ENCODE measurements at places on chromosomes 12 and 14.

DNA sequence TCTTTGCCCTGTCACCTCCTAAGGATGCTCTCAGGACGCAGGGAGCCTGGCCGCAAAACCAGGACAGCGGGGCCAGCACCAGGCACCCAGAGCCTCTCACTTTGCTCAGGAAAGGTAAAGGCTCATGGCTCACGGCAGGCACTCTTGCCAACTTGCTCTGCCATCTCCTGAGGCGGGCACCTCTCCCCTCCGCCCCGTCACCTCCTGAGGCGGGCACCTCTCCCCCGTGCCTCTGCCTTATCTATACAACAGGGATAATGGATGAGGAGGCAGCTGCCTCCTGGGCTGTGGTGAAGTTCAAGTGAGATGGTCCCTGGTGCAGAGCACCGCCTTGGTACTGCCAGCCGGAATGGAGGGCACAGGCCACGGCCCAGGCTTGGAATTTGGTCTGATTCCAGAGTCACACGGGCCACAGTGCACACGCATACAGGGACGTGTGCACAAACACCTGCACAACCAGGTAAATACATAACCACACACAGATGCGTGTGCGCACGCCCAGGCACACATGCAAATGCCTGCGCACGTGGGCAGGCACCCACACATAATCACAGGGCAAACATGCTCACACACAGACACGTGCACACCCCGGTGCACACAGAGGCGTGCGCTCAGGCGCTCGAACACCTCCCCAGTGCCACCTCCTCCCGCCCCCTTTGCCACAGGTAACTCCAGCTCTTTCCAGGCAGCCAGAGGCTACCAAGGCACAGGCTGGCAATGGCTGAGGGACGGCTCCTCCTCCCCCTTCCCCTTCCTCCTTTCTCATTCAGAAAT is 11.6 kb downstream of the DEGS2 start:
- no peak for DNase-seq

GRCh38 chr14:67559639-67560038 is 26.5 kb downstream of the PLEKHH1 start:
- DNase-seq, result no peak

- DNase-seq, result no peak
Measured at GRCh38 chr14:103737432-103738045, 21.9 kb downstream of the ZFYVE21 start.

GRCh38 chr12:45944771-45945170 is 45.6 kb downstream of the SCAF11 start:
- DNase-seq, result no peak

GRCh38 chr12:22121224-22121623 is 75.2 kb downstream of the CMAS start:
- DNase-seq, result no peak

DNA sequence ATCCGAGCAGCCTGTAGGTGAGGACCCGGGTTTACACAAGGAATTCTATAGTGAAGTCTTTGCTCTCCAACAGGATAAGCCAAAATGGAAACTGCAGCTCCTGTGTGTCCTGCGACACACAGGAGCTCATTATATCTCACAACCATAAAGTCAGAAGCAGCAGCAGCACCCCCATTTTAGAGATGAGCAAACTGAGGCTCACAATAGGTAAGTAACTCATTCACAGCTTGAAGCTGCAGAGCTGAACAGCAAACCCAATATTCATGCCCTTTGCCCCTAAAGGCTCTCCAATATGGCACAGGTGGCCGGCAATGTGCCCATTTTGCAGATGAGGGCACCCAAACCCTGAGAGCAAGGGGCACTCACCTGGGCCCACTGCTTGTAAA is 4.6 kb downstream of the NCOR2 start:
- DNase-seq, result no peak

DNA sequence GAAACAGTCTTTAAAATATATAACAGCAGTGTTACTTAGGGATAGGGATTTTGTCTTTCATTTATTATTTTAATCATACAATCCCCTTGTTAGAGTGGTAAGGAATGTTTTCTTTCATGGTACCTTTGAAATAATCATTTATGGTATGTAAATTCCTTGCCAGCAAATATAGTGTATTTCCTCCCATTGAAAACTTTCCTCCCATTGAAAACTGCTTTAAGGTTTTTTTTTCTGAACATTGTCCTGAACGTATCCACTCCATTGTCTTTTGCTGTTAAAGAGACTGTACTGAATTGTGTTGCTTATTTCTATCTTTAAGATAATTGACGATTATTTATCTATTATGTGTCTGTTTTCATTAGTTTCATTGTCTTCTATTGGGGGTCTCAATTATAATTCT is 83.5 kb downstream of the PPHLN1 start:
- DNase-seq, result no peak
